ENCODE measurements at places on chromosomes 5 and 9.

GRCh38 chr9:112520069-112520468 is 33.4 kb downstream of the KIAA1958 start:
- no peak for DNase-seq
- H3K27ac ChIP-seq: no peak overlapping the region
- no peaks in the 10 kb centered on the region for H3K36me3 ChIP-seq

- no peak overlapping the region for H3K27ac ChIP-seq
- DNase-seq: no peak
- no peaks in the 10 kb centered on the region for H3K27me3 ChIP-seq
- no peaks in the 10 kb centered on the region for H3K4me1 ChIP-seq
- H3K36me3 ChIP-seq: peaks cover 5% of the 10 kb centered on the region
These were observed 13.4 kb downstream of the FBXO10 start for GRCh38 chr9:37562826-37563225.

DNA sequence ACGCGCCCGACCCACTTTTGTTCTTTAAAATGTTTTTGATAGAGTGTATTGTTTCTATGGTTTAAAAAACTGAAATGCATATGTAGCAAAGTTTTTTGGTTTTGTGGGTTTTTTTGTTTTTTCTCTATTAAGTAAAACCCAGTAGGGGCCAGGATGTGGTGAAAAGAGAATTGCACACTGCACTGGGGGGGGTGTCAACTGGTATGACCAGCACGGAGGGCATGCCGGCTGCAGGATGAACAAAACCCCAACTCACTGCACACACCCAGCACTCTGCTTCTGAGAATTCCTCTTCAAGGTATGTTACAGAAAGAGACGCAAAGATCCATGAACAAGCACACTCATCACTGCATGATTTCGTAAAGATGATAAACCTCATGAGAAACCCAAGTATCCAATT is 75.0 kb downstream of the STK10 start:
- H3K4me3 ChIP-seq: no peak overlapping the region

- H3K4me1 ChIP-seq: peaks cover 11% of the 10 kb centered on the region
- DNase-seq: peak; percentile 36
- H3K27me3 ChIP-seq: no peaks in the 10 kb centered on the region
- no peaks in the 10 kb centered on the region for H3K36me3 ChIP-seq
- H3K4me3 ChIP-seq: peak overlapping the region; percentile 73
- peak overlapping the region; percentile 99 for H3K27ac ChIP-seq
These were observed 899 bp upstream of the RAPGEF6 start for GRCh38 chr5:131635684-131636572.

DNA sequence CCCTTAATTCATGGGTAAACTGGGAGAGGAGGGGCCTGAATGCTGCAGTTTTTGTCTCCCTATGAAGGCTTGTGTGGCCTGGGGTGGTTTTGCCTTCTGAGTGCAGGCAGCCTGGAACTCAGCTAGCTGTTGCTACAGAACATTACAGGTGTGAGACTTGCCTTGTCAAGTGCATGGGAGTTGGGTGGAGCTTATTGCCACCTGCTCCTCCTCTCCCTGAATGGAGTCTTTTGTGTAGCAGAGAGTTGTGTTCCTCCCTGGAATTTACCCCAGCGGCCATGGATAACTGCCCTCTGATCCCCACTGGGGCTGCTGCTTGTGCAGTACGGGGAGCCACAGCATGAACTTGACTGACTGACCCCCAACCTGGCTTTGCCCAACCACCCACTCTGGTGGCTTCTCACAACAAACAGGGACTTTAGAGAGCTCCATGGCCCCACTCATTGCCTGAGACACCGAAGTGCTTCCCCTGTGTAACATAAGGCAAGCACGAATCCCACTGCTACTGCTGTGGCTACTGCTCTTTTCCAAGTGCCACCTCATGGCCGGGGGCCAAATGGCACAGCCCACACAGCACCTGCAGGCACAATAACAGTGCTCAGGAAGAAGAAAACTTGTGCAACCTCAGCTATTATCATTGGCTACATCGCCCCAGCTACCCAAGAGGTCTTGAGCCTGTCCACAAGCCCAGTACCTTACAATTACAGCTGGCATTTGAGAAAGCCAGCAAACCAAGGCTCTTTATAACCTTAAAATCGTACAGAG is 942.9 kb downstream of the CDH18 start:
- no peaks in the 10 kb centered on the region for H3K36me3 ChIP-seq
- no peaks in the 10 kb centered on the region for H3K4me1 ChIP-seq
- no peak overlapping the region for H3K27ac ChIP-seq

Data from spinal cord (tissue), 10 donors.